Suppressor macrophage treated with lipopolysaccharide for 4 hours (primary cell): ENCODE measurements at places on chromosomes 12 and 14.

GRCh38 chr12:10553148-10553547 lies 47.5 kb downstream of the EIF2S3B start:
- DNase-seq, result no peak

DNA sequence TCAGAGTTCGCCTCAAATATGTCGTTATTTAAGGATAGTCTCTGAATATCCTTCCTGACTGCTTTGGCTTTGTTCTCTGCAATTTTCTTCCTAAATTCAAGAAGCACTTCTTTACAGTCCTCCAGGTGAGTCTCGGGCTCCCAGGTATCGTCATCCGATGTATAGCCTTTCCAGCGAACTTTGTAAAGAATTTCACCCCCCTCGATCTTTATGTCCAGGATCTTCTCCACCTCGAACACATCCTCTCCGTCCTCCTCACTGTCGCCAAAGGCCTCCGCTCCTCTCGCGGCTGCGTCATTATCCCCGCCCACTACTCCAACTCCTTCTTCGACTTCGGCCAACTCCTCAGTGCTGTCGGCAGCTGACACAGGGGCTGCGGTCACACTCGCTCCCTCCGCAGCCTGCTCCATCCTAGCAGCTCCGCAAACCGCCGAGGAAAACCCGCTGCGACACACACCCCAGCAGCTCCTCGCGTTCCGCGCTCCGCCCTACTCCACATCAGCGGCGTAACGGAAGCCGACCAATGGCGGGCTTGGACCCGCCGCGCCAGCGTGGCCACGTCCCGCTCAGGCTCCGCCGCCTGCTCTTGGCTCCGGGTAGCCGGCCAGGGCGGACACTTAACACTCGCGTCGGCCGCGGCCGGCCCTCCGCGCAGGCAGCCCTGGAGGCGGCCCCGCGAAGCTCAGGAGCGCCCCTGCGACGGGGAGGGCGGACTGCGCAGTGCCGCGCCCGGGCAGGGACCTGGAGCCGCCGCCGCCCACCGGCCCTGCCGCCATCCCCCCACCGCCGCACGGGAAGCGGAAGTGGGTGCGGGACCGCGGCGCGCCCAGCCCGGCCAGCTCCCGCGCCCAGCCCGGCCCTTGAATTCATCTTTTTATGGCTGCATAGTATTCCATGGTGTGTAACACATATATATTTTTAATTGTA lies 4.1 kb downstream of the CD163L1 start:
- peak; percentile 71 for DNase-seq

GRCh38 chr14:76446921-76447320 lies 71.0 kb downstream of the ESRRB start:
- no peak for DNase-seq

DNA sequence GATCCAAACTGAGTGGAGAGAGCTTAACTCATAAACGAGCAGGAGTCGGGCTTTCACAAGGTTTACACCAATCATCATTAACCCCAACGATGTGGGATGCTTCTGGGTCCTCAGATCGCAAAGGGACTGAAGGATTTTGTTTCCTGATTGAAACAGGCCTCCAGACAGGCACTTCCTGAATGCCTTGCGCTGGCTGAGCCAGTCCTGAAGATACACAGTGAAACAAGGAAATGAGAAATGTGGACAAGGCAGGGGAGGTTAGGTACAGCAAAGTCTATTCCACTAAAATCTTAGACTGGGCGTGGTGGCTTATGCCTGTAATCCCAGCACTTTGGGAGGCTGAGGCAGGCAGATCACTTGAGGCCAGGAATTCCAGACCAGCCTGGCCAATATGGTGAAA lies 30.7 kb downstream of the RBM19 start:
- no peak for DNase-seq

DNA sequence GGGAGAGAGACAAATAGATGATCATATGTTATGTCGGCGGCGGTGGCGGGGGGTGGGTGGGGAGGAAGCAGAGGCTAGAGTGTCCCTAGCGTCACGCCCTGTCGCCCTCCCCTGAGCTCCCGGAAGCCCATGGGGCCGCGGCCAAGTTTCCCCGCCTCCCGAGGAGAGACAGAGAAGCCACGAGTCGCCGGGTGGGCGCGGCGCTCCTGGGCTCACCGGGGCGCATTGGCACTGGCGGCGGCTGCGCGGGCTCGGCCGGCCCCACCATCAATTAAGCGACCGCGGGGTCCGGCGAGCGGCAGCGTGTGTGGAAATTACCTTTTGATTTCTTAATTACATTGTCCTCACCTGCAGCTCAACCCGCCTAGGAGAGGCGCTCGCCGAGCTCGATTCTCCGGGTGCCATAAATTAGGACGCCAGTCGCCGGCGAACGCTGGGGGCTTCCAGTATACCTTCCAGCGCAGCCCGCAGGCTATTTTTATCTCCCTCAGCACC lies 119.9 kb upstream of the LHX5 start:
- peak; percentile 30 for DNase-seq

- DNase-seq, result no peak
Measured at GRCh38 chr12:13609894-13610679, 371.3 kb downstream of the GRIN2B start.

- no peak for DNase-seq
Measured at GRCh38 chr14:99047441-99048031, 224.5 kb downstream of the BCL11B start.

GRCh38 chr12:105920161-105920684 lies 218.5 kb downstream of the NUAK1 start:
- no peak for DNase-seq

DNA sequence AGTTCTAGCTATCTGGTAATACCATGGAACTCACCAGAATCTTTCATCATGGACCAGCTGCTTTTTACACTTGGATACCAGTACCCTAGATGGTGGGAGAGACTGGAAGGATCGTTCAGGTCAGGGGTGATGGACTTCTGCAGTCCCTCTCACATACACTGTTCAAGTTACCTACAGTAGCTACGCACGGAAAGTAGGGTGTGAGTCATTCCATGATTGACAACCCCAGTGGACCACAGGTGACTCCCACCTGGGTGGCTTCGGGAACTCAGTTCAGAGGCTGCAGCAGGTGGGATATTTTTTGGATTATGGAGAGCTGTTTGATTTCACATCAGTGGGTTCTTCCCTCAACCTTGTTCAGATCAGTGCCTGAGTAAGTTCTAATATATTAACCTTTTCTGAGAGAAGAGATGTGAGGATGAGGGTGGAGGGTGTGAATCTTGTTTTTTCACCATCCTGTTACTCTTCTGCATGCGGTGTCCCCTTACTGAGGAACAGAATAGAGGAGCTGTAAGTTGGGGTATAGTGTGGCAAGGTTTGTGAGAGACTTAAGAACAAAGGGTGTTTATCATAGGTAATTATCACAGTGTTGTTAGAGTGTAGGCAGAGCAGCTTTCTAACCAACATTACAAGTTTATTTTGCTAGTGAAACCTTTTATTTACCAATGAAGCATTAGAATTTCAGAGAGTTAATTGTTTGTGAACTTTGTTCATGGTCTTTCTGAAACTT lies 39.6 kb downstream of the PRKCH start:
- DNase-seq, result no peak

- DNase-seq, result peak; percentile 9
Measured at GRCh38 chr14:92850492-92850891, 56.4 kb downstream of the GOLGA5 start.

- no peak for DNase-seq
Measured at GRCh38 chr14:84492685-84493084, 1037.3 kb upstream of the FLRT2 start.

DNA sequence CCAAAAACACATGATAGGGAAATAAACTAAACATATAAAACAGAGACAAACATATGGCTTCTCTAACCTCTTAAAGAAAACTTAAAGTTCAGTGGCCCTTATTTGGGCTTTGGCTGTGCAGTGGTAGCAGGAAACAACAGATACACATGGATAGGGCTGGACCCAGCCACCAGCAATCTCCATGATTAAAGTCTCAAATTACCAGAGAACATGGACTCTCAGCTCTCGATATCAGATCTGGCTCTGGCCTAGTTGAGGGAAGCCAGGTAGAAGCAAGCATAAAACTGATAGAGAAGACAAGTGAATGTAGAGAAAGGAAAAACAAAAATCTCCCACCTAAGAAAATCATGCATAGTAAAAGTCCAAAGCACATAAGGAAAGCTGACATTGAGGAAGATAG lies 164.8 kb downstream of the ITPR2 start:
- no peak for DNase-seq

DNA sequence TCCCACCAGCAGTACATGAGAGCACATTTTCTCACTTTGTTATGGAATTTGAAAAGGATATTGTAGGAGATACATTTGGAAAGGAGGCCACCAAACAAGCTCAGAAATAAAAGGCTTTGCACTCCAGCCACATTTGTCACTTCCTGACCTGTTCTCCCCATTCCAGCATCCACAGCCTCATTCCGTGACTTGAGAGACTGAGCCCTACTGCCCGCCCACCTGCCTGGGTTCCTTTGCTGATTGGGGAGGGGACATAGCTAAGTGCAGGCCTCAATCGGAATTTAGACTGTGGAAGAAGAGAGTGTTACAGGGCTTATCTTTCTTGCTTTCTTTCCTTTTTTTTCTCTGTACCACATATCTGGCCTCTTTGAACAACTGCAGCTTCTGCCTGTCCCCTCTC lies 735.4 kb upstream of the TMEM132C start:
- DNase-seq, result no peak

GRCh38 chr14:75709207-75709812 lies 48.3 kb downstream of the TTLL5 start:
- DNase-seq, result peak; percentile 84

GRCh38 chr12:107474099-107474498 lies 211.5 kb upstream of the PWP1 start:
- no peak for DNase-seq

- DNase-seq, result peak; percentile 30
Measured at GRCh38 chr12:4849115-4849541, 60.6 kb upstream of the KCNA1 start.

GRCh38 chr12:63981343-63981742 lies 136.8 kb downstream of the SRGAP1 start:
- no peak for DNase-seq

GRCh38 chr14:80425686-80426085 lies 214.4 kb upstream of the DIO2 start:
- no peak for DNase-seq

GRCh38 chr12:116454950-116455447 lies 104.2 kb upstream of the MAP1LC3B2 start:
- peak; percentile 44 for DNase-seq

DNA sequence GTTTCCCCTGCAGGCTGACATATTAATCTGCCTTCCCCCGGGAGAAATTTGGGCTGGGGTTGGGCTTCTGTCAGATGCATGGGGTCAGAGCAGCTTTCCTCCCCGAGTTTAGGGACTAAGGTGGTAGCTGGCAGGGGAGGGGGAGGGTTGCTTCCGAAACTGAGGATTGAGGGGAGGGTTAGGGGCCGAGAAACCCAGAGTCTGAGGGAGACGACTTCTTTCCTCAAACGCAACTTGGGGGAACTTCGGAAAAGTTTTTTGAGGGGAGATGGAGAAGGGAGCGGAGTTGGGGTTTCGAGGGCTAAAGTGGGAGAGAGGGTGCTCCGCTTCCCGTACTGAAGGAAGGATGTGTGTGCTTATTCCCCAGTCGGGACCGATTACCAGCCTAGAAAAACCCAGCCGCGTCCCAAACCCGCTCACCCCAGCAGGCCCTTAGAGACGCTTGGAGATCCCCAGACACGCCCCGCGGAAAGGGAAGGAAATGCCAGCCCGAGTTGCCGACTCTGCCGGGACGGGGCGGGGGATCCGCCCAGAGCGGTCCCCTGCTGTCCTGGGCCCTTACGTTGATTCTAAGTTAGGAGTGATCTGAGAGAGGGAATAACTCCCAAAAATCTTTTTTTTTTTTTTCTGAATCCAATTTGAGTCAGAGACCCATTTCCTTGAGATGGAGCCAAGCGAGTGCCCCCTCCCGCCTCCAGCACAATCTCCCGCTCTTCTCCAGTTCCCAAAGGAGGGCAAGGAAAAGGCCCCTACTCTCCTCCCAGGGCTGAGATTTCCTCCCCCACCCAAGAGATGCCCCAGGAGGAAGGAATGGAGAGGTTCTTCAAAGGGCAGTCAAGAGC lies 61.9 kb downstream of the SMUG1 start:
- DNase-seq, result peak; percentile 68

- DNase-seq, result no peak
Measured at GRCh38 chr14:104467641-104468040, 111.9 kb upstream of the C14orf180 start.

DNA sequence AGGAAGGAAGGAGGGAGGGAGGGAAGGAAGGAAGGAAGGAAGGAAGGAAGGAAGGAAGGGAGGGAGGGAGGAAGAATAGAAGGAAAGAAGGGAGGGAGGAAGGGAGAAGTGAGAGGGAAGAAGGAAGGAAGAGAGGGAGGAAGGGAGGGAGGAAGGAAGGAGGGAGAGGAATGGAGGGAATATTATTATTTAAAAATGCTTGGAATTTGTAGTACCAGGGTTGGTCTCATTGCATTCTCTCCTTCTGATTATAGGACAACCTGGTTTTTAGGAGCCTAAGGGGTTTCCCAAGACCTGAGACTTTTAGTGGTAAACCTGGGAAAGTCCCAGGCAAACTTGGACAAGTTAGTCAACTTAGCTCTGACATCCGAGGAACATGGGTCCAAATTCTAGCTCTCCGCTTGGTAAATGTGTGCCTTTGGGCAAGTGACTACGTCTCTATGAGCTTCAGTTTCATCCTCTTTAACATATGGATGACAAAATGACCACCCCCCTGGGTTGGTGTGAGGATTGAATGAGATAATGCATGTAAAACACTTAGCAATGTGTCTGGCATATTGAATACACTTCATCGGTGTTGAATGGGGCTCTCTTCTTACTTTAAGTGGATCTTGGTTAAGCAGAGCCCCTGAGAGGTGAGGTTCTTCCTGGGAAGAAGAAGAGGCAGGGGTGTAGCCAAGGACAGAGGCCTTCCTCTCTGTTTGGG lies 690.7 kb upstream of the TBX3 start:
- DNase-seq, result no peak

- no peak for DNase-seq
Measured at GRCh38 chr14:95250936-95251335, 68.8 kb downstream of the CLMN start.

GRCh38 chr14:49953196-49953595 lies 60.3 kb downstream of the ARF6 start:
- no peak for DNase-seq

DNA sequence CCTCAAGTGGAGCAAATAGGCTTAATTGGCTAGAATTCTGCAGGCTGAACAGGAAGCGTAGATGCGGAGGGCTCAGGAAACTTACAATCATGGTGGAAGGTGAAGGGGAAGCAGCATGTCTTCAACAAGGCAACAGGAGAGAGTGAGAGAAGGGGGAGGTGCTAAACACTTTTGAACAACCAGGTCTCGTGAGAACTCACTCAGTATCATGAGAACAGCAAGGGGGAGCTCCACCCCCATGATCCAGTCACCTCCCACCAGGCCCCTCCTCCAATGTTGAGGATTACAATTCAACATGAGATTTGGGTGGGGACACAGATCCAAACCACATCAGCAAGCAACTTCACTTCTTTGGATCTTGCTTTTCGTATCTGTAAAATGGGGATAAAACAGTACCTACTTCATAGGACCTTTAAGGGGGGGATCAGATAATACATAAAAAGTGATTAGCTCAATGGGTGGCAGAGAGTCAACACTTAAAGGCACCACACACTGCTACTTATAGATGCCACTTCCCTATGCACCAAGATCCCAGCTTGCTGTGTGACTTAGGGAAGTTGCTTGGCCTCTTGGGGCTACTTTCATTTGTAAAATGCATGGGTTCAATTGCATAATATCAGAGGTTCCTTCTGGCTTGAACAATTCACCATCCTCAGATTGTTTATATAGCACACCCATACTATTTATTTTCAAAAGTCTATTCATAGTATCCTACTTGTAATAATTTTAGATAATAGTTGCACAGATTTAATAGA lies 184.8 kb upstream of the RPH3A start:
- DNase-seq, result peak; percentile 64

GRCh38 chr12:14993117-14993516 lies 20.3 kb downstream of the PDE6H start:
- DNase-seq, result no peak
